ENCODE measurements at places on chromosomes 5 and 9.

DNA sequence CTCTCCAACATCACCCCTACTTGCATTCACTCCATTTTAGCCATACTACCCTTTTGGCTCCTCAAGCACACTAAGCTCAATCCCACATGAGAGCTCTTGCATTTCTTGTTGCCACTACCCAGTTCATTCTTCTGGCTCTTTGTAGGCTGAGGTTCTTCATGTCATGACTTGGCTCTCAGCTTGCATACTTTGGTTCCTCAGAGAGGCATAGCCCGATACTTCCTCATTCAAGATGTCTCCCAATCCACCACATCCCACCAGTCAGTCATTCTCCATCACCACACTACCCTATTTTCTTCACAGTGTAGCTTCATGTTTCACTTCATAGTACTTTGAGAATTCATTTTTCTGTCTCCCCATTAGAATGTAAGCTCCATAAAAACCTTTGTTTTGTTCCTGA lies 116.7 kb downstream of the NR6A1 start:
- DNase-seq = no peak

- DNase-seq = no peak
Observed at GRCh38 chr5:112957036-112957808, 19.4 kb upstream of the DCP2 start.

DNA sequence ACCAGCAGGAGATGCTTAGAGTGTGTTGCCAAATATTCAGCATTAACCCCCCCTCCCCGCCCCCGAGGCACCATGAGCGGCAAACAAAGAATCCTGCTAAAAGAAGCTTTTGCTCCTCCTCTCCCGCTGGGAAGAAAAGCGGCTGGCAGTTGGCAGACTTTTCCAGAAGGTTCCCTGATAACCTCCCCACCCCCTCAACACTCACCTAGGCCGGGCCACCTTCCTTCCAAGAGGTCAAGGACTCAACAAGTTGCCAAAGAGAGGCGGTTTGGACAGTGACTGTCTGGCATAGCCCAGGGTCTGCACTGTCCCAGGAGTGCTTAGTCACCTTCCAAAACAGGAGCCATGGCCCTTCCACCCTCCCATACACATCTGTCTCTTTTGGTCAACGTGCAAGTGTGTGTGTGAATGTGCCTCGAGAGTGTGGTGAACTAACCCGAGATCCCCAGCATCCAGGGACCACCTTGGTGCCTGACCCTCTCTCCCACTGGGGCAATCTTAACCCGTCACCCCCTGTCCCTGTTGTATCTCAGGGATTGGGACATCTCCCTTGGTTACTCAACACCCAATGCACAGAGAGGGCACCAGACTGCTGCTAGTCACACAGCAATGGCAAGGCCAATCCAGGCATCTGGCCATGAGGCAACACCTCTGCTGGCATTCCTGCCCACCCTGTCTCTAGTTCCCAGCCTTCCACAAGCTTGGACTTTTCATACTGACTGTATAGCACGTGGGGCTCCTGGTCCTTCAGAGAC lies 18.9 kb downstream of the CAMK2A start:
- no peak for DNase-seq

DNA sequence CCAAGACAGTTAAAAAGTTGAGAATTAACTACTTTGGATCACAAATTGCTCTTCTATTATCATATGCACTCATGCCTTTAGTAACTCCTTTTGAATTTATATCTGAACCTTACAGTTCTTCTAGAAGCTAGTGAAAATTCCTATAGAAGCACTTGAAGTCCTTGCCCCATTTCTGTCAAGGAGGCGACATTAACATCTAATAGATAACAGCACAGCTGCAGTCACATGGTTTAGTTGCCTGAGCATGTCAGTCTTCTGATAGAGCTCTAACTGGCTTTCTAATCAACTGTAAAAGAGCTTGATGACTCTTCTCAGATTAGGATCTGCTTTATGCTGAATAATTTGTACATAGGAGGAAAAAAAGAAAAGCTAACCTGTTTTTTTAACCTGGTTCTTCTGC lies 9.0 kb downstream of the RFESD start:
- DNase-seq = no peak

DNA sequence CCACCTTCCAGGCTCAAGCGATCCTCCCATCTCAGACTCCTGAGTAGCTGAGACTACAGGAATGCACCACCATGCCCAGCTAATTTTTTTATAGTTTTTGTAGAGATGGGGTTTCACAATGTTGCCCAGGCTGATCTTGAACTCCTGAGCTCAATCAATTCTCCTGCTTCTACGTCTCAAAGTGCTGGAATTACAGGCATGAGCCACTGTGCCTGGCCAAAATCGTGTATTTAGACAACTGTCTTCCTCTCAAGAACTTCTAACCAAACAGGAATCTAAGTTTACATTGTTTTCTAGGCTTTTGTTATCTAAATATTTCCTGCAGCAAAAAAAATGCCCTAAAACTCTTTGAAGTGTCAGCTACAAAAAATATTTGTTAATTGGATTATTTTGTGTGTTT lies 78.8 kb downstream of the NLN start:
- DNase-seq = no peak

DNA sequence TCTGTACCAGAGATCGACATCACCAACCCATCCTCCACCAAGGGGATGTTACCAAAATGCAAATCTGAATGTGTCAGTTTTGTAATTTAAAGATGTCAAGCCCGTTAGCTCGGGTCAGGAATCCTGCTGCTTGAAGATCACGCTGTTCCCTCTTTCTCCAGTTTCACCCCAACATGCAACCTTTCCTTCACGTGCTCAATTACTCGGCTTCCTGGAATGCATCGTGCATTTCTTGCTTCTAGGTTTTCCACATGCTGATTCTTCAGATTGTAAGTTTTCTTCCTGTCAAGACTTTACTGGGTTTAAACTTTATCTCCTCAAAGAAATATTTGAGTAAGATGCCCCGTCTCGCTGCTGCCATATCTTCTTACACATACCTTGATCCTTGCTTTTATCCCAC lies 209.5 kb upstream of the SNX2 start:
- no peak for DNase-seq

DNA sequence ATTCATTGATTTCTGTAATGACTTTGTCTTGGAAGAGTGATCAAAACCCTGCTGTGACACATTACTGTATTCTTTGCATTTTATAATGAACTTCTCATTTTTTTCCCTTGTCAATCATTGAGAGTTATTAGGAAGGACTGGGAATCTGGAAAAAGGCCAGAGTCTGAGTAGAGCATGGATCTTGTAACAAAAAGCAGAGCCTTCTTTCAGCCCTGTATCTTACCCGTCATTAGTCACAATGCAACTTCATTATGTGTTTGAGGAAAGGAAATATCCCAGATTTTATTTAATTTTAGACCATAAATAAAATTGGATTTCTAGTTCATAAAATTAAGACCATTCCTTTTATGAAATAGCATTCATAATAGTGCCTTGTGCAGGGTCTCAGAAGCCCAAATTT lies 131.4 kb downstream of the ARHGEF28 start:
- DNase-seq = no peak

- no peak for DNase-seq
Observed at GRCh38 chr5:33166948-33167347, 273.8 kb upstream of the TARS1 start.

GRCh38 chr5:153491856-153492255 lies 1.4 kb downstream of the GRIA1 start:
- no peak for DNase-seq

GRCh38 chr5:80507663-80508062 lies 19.8 kb downstream of the FAM151B start:
- no peak for DNase-seq

DNA sequence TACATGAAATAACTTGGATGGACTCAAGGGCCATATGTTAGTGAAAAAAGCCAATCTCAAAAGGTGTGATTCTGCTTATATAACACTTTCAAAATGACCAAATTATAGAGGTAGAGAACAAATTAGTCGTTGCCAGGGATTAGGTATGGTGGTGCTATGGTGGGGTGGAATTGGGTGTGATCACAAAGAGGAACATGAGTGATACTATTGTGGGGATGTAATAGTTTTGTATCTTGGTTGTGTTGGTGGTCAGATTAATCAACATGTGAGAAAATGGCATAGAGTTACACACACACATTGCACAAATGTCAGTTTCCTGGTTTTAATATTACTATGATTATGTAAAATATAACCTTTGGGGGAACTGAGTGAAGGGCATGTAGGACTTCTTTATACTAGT lies 31.9 kb downstream of the CAMK4 start:
- no peak for DNase-seq

DNA sequence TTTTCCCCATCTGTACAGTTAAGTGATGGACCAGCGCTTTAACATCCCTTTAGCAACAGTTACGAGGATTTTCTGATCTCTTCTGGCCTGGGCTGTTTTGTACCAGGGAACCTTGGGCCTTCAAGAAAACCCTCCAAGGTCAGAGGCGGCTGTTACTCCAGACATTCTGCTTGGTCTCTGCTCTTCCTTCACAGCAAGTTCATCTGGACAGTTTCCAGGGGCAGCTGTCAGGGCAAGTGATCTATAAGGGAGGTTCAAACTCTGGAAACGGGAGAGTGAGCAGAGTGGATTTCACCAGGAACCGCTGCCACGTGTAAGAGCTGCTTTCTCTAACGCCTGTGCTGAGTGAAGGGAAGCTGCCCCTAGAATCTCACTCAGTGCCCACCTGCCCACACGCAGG lies 36.7 kb downstream of the ZNF618 start:
- no peak for DNase-seq

DNA sequence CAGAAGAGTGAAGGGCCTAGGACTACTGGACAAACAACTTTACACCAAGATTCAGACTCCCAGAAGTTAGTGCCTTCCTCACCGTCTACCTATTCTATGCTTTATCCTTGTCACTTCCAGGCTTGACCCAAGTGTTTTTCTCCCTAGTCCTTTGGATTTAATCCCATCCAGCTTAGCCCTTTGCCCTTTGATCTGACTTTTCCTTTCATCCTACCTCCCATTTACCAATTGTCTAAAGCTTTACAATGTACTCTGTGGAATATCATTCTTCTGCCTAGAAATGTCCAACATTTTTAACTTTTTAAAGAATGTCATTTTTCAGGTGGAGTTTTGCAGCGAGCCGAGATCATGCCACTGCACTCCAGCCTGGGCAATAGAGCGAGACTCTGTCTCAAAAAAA lies 292.1 kb downstream of the EPB41L4A start:
- no peak for DNase-seq

- DNase-seq = no peak
Observed at GRCh38 chr9:100689635-100690034, 111.8 kb downstream of the CAVIN4 start.

DNA sequence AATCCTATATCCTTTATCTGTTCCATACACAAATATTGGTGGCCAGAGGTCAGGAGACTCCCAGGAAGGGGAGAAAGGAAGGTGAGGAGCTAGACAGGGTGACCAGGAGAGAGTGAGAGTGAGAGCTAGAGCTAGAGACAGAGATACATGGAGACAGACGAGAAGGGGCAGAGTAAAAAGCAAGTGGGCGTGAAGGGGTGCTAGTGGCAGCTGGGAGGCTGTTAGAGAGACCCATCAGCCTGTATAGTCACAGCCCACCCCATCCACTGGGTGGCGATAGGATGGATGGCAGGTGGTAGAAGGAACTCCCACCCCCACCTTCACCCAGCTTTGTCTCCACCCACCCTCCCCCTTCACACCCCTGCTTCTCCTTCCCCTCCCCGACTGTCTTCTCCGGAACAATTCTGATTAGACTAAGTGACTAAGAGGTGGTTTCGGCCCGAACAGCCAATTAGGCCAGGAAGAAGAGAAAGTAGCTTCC lies 32.8 kb downstream of the PCDH1 start:
- DNase-seq = no peak

DNA sequence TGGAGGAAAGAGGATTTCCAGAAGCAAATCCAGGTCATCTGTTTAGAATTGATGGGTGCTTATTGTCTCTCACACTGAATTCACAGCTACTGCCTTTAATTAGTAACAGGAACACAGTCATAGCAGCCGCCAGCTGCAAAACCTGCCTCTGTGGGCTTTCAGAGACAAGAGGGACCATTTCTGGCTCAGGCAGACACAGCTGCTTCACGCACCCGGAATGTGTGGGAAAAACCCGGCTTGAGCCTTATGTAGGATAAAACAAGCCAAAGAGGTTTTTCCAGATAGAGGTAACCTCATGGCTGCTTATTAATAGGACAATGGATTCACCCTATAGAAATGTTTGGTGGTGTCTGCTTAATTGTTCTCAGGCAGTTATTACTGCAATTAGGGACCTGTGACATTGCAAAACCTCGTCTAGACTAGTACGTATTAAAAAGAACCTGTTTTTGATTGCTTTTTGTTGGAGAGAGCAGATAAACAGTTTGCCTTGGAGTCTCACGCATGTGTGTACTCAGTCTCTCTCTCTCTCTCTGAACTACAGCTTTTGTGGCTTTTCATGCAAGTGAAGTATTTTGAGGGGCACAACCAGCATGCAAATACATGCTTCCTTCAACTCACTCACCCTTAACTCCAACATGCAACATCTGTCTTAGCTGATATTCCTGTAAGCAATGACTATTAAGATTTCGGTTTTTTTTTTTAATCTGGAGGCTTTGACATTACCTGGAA lies 302.7 kb downstream of the PLK2 start:
- DNase-seq = no peak

- no peak for DNase-seq
Observed at GRCh38 chr5:163635631-163636030, 130.2 kb downstream of the MAT2B start.

GRCh38 chr5:74963407-74963806 lies 89.0 kb downstream of the GCNT4 start:
- DNase-seq = no peak

GRCh38 chr9:101037430-101037829 lies 8.9 kb downstream of the PLPPR1 start:
- DNase-seq = no peak

DNA sequence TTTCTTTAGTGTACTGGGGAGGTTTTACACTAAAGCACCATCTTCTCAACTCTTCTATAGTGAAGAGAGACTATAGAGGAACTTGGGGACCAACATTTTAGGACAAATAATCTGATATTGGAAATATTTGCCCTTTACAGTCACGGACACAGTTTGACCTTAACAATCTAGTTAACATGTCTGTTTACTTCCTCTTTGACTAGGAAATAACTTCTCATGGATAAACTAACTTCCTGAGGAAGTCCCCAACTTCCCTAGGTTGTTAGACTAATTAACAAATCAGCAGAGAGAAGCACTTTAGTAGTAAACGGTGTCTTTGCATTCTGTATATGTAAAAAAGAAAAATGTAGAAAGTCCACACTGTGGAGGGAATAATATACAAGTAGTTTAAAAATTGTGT lies 127.7 kb downstream of the FBXL7 start:
- no peak for DNase-seq
